Posterior vena cava (tissue), 2 donors: ENCODE measurements at places on chromosomes 5 and 9. TPM values are rescaled to one million over a fixed set of nuclear protein-coding genes. Genes with fewer than 3 reads are reported as not detected.

The CCDC152 gene
- 2.3 TPM for total RNA-seq

The OTULINL gene
- total RNA-seq, result 13.7 TPM

The PCDHGC4 gene
- 2.0 TPM for total RNA-seq

The GMCL2 gene
- total RNA-seq, result not detected

The CCL27 gene
- 0.33 TPM for total RNA-seq

The GARIN3 gene
- not detected for total RNA-seq

The CSNK1A1 gene
- total RNA-seq, result 231 TPM

The CRAT gene
- total RNA-seq, result 59.5 TPM

The RPL37 gene
- 738 TPM for total RNA-seq

The AFAP1L1 gene
- total RNA-seq, result 30.3 TPM

The BRD8 gene
- 31.4 TPM for total RNA-seq

The PRR16 gene
- 6.0 TPM for total RNA-seq

The IGFBPL1 gene
- total RNA-seq, result 2.7 TPM

The ZDHHC11B gene
- total RNA-seq, result 14.9 TPM

The FKTN gene
- 14.7 TPM for total RNA-seq

The CTNND2 gene
- 1.6 TPM for total RNA-seq

The TICAM2 gene
- total RNA-seq, result 7.7 TPM

The WNT8A gene
- total RNA-seq, result not detected

The EIF4EBP3 gene
- 8.5 TPM for total RNA-seq

The F2RL2 gene
- total RNA-seq, result 0.28 TPM

The DMRT3 gene
- total RNA-seq, result not detected

The CNTNAP3B gene
- 11.8 TPM for total RNA-seq

The PCDHB4 gene
- 5.2 TPM for total RNA-seq

The CDH6 gene
- total RNA-seq, result 7.6 TPM

The CTXN3 gene
- not detected for total RNA-seq

The SOHLH1 gene
- not detected for total RNA-seq

The GDNF gene
- 0.28 TPM for total RNA-seq

The CDH12 gene
- total RNA-seq, result not detected

The AJM1 gene
- total RNA-seq, result 4.7 TPM

The SLC6A3 gene
- total RNA-seq, result 0.19 TPM

The RNF14 gene
- total RNA-seq, result 61.2 TPM

The MAMDC2 gene
- 13.4 TPM for total RNA-seq

The RCL1 gene
- 22.1 TPM for total RNA-seq

The CENPP gene
- total RNA-seq, result 3.5 TPM

The KCTD16 gene
- 0.46 TPM for total RNA-seq

The PCDHAC2 gene
- total RNA-seq, result 0.32 TPM

The ANKRD31 gene
- total RNA-seq, result 0.19 TPM

The ABCA1 gene
- 32.9 TPM for total RNA-seq

The SLC4A9 gene
- not detected for total RNA-seq

The CCNB1 gene
- 2.4 TPM for total RNA-seq

The DEPDC1B gene
- 0.67 TPM for total RNA-seq

The C9 gene
- total RNA-seq, result not detected

The ZNF879 gene
- total RNA-seq, result 2.7 TPM

The C5orf58 gene
- not detected for total RNA-seq

The BARX1 gene
- total RNA-seq, result not detected

The PCDHB11 gene
- 3.6 TPM for total RNA-seq

The FBN2 gene
- 6.3 TPM for total RNA-seq

The TLE1 gene
- total RNA-seq, result 30.9 TPM

The IL4 gene
- total RNA-seq, result not detected

The PJA2 gene
- 171 TPM for total RNA-seq

The SNCB gene
- total RNA-seq, result not detected

The SV2C gene
- total RNA-seq, result 0.05 TPM

The SHISAL2B gene
- total RNA-seq, result not detected

The ZBED3 gene
- total RNA-seq, result 9.7 TPM
